CD8-positive, alpha-beta T cell (primary cell): ENCODE measurements at places on chromosomes 12 and 14.

GRCh38 chr14:80865565-80865964 lies 76.0 kb downstream of the CEP128 start:
- DNase-seq: no peak

DNA sequence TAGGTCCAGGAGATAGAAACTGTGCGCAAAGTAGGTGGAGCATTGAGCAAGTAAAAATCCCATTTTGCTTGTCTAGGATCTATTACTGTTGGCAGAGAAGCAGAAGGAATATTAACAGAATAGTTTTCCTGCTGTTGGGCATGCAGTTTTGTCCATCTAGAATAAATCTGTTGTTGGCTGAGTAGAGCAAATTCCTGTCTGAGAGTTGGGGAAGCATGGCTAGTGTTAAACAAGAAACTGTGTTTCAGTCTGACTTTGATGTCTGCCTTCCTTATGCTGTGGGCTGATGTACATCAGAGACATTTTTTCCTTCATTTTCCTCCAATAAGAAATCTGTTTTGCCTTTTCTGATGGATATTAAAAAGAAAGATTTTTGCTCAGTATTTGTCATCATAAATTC lies 98.2 kb downstream of the RAD52 start:
- DNase-seq: no peak

GRCh38 chr12:97995559-97995958 lies 519.8 kb upstream of the TMPO start:
- no peak for DNase-seq

- no peak for DNase-seq
Observed at GRCh38 chr12:116821291-116821690, 60.0 kb downstream of the HRK start.

DNA sequence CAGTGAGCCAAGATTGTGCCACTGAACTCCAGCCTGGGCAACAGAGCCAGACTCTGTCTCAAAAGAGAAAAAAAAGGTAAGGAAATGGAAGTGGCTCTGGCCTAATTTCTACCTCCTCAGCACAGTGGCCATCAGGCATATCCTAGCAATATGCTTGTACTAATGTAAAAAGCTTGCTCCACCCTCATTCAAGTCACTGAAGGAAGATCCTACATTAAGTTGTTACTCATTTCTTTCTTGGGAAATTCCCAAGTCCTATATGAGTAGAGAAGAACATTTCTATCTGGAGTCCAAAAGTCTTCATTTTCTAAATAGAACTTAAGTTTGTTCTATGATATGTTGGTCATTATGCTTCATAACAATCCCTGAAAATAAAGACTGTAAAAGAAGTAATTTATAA lies 67.3 kb upstream of the HOXC13 start:
- no peak for DNase-seq

GRCh38 chr14:89004166-89004565 lies 179.7 kb downstream of the TTC8 start:
- DNase-seq: no peak

DNA sequence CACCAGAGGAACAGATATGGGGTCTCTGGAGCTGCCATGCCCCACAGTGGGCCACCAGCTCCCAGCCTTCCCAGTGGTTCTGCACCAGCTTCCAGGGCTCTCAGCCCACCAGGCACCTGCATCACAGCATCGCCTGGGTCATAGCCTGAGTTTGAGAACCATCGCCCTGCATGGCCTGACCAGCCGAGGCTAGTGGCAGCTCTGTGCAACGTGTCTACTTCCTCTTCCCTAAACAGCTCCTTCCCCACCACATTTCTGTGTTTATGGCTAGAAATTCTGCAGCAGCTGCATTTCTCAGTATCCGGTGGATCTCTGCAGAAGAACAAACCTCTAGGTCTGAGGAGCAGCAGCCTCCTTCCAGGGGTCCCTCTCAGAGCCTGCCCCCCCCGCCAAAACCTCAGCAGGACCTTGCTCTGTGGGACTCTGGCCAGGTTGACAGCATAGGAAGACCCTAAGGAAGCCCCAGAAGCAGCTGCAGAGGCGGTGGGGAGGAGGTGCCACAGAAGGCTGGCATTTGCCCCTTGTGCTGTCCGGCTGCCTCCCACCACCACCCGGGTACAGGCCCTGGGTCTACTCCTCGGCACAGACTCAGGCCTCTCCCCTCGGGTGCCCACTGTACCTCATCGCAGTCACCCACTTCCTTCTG lies 47.7 kb downstream of the PSMA6 start:
- no peak for DNase-seq

DNA sequence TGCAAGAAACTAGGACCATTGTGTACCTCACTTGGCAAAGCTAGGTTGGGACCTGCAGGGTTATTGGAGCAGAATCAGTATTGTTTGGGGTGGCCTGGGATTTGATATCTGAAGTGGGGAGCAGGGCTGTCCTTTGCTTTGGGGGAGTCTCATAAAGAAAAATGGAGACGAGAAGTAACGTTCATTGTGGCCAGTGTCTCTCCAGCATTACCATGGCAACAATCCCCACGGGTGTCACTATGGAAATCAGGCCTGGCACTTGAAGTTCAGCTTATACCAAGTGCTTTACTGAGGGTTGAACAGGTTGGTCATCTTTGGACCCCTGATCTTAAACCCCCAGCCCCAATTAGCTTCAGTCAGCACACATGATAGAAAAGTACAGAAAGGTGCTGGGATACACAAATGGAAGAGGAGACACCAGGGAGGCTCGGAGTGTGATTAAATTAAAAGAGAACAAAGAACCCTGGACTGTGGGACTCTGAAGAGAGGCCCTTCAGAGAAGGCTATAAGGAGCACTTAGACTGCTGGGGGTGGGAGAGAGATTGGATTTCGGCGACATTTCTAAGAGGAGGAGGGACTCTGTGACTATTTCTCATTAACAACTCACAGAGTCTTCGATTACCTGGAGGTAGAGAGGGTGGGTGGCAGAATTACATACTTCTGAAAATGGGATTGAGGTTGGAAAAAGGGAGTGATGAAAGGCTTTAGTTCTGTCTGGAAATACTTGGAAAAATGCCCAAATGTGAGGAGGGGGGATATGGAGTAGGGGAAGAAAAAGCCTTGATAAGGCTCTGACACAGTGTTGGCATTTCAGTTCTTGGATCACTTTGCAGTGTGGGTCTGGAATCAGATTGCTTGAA lies 3.7 kb downstream of the KIF5A start:
- DNase-seq: no peak

DNA sequence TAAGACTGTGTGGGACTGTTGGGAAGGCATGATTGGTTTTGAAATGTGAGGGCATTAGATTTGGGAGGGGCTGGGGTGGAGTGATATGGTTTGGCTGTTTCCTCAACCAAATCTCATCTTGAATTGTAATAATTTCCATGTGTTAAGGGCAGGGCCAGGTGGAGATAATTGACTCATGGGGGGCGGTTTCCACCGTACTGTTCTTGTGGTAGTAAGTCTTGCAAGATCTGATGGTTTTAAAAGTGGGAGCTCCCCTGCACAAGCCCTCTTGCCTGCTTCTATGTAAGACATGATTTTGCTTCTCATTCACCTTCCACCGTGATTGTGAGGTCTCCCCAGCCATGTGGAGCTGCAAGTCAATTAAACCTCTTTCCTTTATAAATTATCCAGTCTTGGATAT lies 76.6 kb upstream of the PPFIA2 start:
- DNase-seq: no peak

DNA sequence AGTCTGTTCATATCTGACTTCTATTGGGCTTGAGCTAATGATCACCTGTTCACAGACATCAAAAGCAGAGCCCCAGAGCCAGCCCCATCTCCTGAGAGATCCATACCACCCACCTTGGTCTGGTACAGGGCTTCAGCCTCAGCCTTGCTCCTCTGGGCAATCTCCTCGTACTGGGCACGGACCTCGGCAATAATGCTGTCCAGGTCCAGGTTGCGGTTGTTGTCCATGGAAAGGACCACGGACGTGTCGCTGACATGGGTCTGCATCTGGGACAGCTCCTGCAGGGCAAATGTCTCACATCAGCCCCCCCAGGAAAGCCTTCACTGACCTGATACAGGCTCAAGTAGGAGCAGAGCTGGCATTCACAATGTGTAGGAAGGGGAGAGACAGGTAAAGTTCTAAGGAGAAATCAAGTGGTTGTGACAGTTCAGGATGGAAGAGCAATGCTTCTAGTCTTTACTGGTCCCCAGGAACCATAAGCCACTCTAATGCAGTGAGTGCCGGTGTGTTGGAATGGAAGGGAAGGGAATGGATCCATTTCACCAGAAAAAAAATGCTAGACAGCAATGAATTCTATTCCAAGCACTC lies 5.2 kb downstream of the KRT4 start:
- no peak for DNase-seq

DNA sequence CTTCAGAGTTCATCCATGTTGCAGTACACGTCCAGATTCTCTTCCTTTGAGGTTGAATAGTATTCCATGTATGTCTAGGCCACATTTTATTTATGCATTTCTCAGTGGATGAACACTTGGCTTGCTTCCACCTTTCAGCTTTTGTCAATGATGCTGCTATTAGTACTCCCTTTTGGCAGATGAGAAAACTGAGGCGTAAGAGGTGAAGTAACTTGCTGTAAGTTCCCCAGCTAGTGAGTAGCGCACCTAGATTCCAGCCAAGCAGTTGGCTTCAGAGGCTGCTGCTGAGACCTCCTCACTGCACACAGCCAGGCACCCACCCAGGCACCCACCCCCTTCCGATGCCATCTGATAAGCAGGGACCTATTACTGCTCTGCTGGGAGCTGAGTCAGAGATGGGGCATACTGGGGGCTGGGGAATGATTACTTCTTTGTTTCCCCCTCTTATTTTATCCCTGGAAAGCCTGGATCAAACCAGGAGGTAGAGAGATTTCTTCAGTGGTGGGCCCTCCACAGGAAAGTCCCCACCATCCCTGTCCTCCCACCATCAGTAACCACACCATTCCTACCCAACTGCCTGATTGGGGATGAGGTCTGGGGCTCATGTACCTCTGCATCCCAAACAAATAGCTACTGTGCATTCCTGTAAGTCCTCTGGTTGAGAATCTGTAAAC lies 234.6 kb downstream of the PCNX1 start:
- DNase-seq: no peak

DNA sequence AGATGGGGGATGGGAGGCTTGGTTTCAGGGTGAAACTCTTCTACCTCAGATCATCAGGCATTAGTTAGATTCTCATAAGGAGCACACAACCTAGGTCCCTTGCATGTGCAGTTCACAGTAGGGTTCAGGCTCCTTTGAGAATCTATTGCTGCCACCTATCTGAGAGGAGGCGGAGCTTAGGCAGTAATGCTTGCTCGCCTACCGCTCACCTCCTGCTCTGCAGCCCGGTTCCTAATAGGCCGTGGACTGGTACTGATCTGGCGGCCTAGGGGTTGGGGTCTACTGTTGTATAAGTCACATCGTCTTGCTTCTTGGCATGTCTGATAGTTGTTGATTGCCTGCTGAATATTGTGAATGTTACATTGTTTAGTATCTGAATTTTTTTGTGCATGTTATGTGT lies 12.2 kb downstream of the SCYL2 start:
- DNase-seq: no peak

GRCh38 chr12:105222726-105223351 lies 13.1 kb downstream of the APPL2 start:
- DNase-seq: no peak

- DNase-seq: no peak
Observed at GRCh38 chr12:42960087-42960527, 370.6 kb upstream of the PRICKLE1 start.
